Tibial artery (tissue), 4 donors: ENCODE measurements at places on chromosomes 7 and 10.

GRCh38 chr7:87058744-87059524, 520 bp downstream of the ELAPOR2 start:
- no peak for DNase-seq

- DNase-seq, result no peak
Observed at GRCh38 chr7:127322832-127323493, 69.5 kb downstream of the ZNF800 start.

DNA sequence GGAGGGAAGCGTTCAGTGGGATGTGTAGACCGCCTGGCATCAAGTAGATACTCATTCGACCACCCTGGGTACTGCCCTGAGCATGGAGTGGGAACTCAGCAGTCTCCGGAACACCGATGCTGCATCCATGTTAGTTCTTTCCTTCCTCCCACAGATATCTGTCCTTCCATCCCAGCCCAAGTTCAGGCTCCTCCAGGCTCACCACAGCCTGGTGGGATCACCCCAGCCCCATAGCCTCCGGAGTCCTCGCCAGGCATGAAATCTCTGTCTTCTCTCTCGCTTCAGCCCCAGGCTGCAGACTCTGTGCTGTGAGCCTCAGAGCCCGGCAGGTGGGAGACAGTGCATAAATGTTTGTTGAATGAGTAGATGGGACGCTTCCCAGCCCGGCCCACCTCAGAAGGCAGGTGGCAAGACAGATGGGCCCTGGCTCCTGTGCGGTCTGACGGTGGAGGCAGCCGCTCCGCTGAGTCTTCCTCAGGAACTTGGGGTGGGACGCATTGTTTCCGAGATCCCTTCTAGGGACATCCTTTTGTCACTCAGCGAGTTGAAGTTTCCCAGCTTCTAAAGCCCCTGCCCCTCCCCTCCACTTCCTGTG, 42.9 kb downstream of the ELFN1 start:
- DNase-seq, result no peak

DNA sequence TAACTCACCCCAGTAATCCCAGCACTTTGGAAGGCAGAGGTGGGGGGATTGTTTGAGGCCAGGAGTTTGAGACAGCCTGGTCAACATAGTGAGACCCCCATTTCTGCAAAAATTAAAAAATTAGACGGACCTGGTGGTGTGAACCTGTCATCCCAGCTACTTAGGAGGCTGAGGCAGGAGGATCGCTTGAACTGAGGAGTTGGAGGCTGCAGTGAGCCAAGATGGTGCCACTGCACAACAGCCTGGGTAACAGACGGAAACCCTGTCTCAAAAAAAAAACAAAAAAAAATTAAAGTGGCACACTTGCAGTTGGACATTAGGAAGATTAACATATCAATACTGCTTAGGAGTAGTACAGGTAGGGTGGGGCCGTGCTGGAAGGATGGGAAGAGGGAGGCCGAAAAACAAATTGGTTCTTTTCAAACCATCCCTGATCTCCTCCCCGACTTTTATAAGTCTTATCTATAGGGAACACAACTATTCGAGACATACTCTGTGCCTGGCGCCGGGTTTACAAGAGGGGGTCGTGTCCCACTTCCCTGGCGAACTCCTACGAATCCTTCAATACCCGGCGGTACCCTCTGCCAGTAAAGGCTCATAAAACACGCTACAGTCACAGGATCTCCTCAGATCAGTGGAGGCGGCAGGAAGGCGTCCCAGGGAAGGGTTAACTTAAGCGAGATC, 628 bp downstream of the TAF6 start:
- no peak for DNase-seq

GRCh38 chr7:77450054-77450453, 33.9 kb upstream of the GSAP start:
- DNase-seq, result no peak

GRCh38 chr7:42843205-42843800, 68.6 kb downstream of the C7orf25 start:
- DNase-seq, result no peak

- no peak for DNase-seq
Observed at GRCh38 chr7:129394982-129395914, 39.0 kb upstream of the STRIP2 start.

- DNase-seq, result no peak
Observed at GRCh38 chr7:80767654-80768053, 129.2 kb downstream of the CD36 start.

DNA sequence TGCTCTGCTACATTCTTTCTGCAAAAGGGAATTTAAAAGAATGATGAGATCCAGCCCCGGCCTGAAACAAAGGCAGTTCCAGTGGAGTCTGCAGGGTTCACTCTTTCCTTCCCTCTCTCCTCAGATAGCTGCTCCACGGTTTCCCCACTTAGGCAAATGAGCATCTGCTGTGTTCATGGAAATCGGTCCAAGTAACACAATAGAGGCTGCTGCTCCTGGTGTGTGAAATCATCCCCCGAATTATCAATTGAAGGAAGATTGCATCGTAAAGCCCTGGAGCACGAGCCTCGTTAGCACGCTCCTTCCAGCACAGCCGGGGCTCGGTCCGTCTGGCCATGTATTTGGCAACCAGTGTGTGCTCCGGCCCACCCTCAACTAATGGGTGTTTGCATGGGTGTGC, 108.3 kb upstream of the DPP6 start:
- no peak for DNase-seq

GRCh38 chr10:31126593-31126992, 94.9 kb upstream of the ZNF438 start:
- no peak for DNase-seq

DNA sequence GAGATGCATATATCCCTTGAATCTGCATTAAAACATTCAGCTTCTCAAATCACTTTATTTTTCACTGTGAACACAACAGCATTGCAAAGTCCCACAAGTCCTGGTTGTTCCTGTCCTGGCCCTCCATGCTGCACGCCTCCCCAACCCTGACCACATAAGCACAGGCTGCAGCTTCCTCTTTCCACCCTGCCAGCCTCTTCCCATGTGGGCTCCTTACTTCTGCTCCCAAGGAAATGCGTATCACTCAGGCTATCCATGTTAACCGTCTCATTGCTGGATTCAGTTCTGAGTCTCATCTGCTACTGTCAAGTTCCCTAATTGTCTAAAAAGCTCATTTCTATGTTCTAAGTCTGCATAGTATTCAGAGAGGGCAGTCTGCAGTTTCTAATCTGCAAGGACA, 89.7 kb upstream of the ZPBP start:
- peak; percentile 69 for DNase-seq

GRCh38 chr10:111081595-111081994, 4.8 kb downstream of the ADRA2A start:
- DNase-seq, result no peak

DNA sequence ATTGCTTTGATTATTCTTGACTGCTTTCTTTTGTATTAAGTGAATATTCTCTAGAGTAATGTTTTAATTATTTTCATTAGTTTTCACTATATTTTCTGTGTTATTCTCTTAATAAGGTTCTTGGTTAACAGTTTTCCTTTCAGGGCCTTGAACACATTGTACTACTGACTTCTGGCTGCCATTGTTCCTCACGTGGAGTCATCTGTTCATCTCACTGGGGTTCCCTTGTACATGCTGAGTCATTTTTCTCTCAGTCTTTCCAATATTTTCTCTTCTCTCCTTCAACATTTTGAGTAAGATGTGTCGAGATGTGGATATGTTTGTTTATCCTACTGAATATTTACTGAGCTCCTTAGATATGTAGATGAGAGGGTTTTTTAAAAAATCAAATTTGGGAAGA, 400.7 kb downstream of the TCERG1L start:
- DNase-seq, result no peak

GRCh38 chr7:33425395-33425794, 296.0 kb downstream of the BBS9 start:
- no peak for DNase-seq

DNA sequence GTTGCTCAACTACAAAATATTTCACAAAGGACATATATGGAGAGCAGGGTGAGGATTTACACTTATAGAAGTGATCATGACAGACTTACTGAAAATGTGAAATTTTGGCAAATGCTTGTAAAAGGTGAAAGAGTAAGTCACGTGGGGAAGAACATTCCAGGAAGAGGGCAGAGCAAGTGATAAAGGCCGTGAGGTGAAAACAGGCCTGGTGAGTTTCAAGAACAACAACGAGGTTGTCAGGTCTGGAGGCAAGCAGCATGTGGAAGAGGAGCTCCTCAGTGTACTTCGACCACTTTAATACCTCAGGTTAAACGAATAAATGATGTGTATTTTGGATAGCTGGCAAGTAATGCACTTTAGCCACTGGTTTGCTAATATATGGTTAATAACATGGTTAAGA, 706.7 kb downstream of the PCDH15 start:
- no peak for DNase-seq

DNA sequence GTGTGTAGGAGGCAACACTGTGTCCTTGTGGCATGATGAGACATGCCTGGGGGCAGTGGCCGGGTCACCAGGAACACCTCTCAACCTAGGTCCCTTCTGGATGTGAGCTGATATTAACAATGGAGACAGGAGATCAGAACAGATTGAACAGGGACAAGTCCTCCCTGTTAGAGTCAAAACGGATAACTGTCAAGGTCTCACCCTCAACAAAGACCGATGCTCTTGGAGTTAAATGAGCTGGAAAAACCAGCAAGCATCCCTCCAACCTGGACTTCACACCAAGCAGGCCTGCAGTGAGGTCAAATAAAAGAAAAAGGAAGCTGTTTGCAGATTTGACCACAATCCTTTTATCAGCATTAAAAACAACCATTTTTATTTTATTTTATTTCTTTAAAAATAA, 49.0 kb downstream of the SLIT1 start:
- DNase-seq, result no peak

DNA sequence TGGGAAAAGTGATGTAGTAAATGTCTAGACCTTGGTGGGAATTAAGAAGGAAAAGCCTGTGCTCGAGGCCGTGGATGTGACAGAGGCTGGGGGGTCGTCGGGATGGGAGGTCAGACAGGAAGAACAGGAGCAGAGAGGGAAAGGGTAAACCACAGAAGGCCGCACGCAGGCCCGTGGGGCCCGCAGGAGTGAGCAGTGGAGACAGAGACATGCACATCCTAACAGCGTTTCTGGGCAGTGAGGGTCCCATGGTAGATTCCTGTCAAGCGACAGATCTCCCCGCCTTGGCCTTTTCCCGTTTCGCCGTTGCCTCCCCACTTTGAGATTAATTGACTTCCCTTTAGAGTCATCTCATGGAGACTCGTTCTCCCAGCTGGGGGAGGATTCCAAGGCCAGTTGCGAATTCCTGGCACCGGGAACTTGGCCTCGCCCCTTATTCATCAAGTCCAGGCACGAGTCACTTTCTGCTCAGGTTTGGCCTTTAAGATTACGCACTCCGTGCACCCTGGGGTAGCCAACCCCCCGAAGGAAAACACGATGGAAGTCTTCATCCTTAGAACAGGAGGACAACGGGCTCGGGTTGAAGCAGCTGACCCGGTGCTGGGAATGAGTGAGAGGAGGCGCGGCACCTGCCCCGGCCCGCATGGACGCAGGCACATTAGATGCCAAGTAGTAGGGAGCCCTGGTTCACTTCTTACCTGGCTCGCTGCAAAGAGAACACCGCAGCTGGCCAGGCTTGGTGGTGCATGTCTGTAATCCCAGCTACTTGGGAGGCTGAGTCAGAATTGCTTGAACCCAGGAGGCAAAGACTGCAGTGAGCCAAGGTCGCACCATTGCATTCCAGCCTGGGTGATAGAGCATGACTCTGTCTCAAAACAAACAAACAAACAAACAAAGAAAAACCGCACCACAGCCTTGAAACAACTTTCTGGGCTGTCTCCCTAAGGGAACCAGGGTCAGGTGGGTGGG, 315.2 kb upstream of the SHH start:
- DNase-seq, result no peak

GRCh38 chr7:105971845-105972244, 8.8 kb downstream of the CDHR3 start:
- no peak for DNase-seq

DNA sequence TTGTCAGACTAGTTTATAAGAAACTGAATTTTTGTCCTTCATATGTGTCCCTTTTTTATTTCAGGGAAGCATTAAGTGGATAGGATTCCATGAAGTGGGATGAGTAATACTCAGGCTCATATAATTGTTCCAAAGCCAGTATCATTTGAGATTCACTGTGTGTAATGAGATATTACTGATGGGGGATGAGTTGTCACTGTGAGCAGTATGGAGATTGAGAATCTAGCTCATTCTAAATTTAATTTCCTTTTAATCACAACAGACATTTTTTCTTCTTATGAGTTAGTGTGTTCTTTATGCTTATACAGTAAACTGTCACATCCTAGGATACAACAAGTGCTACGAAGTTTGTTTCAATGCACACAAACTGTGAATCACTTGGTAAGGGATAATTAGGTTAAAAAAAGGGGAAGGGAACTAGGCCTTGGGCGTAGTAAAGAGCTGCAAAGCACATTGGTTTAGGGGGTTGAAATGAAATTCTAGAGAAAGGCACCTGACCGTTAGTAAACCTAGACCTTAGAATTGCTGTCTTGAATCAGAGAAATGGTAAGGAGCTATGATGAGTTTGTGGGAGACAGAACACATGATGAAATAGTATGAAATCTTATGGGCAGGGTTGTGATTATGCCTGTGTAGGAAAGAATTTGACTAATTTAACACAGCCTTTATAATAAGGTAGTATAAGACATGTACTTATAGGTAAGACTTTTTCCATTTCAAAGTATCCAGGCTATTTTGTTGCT, 153.4 kb downstream of the MLLT10 start:
- no peak for DNase-seq

GRCh38 chr10:4260483-4261124, 475.6 kb upstream of the KLF6 start:
- no peak for DNase-seq

- DNase-seq, result no peak
Observed at GRCh38 chr7:137977173-137977572, 24.7 kb downstream of the CREB3L2 start.

DNA sequence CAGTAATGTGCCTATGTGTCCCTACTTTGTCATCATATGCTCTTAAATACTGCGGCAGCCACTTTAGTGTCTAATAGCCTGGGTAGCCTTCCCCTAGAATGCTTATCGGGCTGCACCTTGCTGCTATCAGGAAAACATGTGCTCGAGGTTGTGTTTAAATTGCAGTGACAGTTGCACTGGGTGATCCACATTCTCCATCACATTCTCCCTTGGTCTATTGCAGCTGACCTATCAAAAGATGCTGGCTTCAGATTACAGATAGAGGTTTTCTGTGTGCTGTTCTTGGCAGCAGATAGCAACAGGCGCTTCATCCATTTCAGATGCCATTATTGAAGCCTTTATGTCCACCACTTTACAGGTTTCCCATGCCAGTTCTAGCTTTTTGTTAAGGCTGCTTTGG, 130.1 kb upstream of the MDFIC start:
- no peak for DNase-seq

DNA sequence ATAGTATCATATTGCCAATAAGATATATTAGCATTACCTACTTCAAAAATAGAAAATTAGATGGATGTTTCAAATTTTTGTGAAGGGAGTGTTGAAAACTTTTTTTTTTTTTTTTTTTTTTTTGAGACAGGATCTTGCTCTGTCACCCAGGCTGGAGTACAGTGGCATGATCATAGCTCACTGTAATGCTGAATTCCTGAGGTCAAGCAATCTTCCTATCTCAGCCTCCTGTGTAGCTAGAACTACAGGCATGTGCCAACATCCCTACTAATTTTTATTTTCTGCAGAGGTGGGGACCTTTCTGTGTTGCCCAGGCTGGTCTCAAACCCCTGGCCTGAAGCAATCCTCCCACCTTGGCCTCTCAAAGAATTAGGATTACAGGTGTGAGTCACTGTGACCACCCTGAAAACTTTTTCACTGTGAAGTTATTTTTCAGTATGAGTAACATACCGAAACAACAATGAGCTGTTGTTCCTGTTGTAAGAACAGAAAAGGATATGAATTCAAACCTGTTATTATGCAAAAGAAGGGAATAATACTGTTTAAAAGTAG, 266.9 kb downstream of the NEBL start:
- no peak for DNase-seq
